Putamen (tissue), 1 donor: ENCODE measurements at places on chromosomes 6 and 20.

DNA sequence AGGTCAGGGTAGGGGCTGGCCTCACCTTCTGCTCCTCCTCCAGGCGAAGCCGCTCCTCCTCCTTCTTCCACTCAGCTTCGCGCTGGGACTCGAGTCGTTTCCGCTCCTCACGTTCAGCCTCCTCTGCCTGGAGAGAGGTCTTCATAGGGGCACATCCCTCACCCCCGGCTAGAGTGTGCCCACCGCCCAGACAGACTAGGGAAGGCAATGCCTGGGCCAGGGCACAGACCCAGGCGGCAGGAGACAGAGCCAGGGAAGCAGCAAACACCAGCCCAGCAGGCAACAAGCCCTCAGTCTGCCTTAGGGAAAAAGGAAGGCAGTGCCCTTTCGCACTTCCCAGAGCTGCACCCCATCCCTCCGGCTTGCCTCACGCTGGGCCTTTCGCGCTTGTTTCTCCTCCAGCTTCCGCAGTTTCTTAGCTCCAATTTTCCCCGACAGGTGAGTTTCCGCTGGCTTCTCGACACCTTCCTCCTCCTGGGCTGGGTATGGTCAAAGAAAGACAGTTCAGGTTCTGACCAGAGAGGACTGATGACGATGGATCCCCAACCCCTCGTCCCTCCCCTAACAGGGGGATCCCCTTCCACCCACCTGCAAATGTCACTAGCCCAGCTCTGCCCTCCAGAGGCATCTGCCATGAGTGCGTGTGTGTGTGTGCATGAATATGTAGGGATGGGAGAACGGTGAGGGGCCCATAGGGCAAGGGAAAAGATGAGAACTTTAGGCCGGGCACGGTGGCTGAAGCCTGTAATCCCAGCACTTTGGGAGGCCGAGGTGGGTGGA, 4.3 kb downstream of the DDRGK1 start:
- no peak for DNase-seq

DNA sequence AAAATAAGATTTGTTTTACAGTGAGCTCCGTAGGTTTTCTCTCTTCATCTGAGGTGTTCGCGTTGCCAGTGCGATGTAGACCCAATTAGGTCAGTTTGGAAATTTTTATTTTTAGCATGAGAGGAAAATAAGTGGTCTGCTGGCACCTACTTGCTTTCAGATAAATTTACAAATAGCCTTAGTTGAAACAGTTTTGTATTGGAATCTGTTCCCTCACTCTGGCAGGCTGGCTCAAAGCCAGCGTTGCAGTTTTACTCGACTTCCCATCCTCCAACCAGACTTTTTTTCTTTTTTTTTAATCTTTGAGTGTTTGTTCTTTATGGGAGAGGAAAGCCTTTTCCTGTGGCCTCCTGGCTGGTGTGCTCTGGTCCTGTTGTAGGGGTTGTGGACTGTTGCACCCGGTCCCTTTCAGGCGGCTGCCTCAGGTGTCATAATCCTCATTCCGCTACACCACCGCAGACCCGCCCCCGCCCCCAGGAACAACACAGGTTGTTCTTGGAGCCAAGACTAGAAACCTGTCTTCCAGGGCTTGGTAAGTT, 46.7 kb downstream of the TIAM2 start:
- DNase-seq = no peak

GRCh38 chr6:108170332-108171290, 4.8 kb downstream of the NR2E1 start:
- no peak for DNase-seq

GRCh38 chr6:107531868-107532267, 42.0 kb downstream of the SOBP start:
- DNase-seq = no peak

DNA sequence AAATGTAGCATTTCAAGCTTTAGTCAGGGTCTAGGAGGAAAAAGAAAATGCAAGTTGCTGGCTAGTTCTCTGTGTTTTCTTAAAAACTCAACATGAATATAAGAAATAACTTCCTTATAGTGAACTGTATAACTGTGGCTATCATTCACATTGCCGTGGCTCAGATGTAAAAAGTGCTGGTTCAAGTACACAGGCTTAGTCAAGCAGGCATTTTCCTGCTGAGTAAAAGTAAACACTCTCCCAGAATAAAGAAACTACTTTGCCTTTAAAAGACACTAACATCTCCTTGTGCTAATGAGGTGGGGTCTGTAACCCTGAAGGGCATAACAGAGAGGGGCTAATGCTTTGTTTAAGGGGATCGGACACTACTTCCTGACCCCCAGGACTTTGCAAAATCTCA, 3.3 kb downstream of the ATP5F1E start:
- DNase-seq = no peak

- DNase-seq = no peak
These were observed 6.7 kb upstream of the CDKN1A start for GRCh38 chr6:36671687-36672375.

DNA sequence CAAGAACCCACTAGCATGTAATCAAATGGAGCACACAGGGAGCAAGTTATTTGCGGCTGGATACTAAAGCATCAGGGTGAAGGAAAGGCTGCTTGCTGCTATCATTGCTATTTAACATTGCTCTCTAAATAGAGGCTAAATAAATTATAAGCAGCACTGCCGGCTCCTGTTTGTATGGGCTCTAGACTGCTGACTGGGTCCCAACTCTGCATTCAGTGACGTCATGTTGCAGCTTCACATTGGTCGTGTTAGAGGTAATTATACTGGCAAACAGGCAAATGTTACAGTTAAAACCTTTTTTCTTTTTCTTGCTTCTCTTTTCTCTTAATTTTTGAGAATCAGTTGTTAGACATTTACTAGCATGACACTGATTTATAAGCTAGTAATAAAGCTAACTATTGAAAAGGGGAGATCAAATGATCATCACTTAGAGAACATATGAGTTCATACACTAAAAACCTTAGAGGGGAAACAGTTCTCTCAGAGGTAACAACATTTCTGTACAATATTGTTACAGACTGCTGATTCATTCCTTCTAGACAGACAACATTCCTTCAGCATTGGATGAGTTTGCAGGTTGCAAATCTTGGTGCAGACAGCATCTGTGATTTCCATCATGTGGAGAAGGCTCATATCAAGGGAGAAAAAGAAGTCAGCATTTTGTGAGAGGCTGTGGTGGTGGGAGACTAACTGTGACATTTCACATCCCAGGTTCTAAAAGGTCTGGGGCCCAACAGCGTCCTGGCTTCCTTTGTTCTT, 15.9 kb downstream of the RFPL4B start:
- DNase-seq = no peak

DNA sequence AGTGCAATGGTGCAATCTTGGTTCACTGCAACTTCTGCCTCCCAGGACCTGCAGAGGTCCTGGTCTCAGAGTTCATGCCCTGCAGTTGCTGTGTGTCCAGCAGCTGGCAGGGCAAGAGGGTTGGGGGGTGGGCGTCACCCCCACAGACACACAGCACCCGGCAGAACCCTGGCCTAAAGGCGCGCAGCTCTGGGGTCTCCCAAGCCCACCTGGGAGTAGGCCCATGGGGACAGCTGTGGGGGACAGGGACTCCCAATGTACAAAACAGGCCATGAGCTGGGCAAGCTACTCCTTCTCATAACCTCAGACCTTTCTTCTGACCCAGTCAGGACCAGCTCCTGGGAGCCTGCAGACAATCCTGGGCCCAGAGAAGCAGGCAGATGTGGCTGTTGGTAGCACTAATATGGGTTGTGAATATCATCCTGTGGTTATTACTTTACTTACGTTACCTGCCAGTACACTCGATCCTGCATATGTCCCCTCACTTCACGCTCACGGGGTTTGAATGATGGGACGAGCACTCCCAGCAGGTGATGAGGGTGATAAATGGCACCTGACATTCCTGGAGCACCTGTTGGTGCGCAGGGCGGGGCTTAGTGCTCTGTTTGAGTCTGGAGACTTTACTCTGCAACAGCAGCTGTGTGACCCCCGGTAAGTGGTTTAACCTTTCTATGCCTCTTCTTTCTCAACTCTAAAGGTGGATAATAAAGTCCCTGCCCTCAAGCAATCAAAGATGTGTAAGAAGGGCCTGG, 39.9 kb upstream of the SULF2 start:
- DNase-seq = no peak

DNA sequence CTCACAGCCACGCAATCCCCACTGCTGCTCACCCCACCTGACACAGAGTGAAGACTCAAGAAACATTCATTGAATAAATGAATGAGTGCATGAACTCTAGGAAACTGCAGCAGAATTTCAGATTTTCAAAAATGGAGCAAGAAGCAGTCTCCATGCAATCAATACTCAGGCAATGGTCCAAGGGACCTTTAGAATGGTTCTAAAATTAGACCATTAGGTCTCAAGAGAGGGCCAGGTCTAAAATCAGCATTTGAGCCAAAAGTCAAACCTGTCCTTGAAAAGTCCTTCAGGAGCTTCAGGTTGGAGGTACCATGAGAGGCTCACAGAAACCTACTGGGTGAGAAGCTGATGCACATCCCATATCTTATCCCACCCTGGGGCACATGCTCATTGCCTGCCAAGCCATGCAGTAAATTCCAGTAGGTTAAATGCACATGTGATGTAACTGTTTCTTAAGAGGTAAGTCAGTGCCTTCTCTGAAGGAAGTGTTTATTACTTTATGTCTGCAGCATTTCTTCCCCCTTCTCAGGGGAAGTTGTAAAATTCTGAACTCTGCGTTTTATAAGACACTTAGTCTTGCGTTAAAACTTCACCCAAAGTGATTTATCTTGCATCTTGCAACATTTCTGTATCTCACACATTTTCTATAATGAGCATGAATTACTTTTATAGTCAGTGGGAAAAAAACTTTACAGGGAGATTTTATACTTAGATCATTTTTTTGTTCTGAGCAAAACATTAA, 126.6 kb downstream of the ADAT2 start:
- DNase-seq = no peak

DNA sequence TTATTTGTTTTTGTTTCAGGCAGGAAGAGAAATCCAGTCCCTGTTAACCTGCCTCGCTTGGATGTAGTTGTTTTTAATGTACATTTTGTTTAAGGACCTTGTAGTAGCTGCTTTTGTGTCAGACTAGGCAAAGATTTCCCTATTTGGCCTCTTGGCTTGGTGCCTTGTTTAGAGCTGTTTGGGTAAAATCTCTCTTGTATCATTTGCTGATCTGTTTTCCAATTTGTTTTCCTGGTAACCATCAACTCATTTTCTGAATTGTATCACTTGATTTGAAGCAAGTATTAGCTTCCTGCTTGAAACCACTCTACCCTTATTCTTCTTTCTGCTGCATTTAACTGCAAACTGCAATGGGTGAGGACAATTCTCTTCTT, 160.7 kb downstream of the ZFAND3 start:
- no peak for DNase-seq

DNA sequence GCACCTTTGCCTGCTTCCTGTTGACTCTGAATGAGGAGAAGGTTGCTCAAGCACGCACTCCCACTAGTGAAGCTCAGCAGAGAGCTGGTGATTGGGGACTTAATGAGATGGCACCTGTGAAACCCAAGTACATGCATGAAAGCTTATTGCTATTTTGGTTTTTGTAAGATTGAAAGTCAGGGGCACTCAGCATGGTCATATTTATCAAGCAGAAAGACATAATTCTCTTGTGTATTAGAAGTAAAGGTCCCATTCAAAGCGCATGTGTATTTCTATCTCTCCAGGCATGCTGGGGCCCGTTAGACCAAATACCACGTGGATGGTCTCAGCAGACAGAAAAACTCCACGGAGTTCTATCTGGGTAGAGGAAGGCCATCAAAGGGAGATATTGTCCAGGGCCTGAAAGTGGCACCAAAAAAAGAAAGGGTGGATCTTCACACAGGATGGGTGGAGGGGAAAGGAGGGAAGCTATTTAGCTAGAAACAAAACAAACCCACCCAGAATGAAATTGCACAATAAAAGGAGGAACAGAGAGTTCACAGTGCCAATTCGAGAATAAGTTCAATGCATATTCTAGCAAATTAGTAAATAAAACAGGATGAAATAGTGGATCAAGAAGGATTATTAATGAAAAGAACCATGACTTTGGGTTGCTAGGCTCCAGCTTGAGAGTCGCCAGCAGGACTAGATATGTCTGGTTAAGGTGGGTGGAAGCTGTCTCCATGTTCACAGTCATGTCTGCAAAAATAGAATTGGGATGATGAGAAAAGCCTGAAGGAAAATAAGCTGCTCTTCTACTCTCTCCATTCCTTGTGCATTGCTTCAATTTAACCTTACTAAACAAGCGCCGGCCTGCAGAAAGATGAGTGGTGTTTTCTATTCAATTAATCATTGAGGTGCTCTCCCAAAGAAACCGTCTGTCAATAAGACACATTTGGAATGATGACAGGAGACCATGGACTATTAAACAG, 224.9 kb upstream of the DTNBP1 start:
- no peak for DNase-seq

- no peak for DNase-seq
These were observed 46.6 kb downstream of the NDUFAF5 start for GRCh38 chr20:13831476-13831875.
